Activated CD4-positive, alpha-beta T cell treated with anti-CD3 and anti-CD28 coated beads, Interleukin-2, amount 50 U/mL, for 1 hour (primary cell): ENCODE measurements at places on chromosomes 7 and 10.

GRCh38 chr10:26950934-26951333, 90.2 kb upstream of the ABI1 start:
- DNase-seq = no peak

DNA sequence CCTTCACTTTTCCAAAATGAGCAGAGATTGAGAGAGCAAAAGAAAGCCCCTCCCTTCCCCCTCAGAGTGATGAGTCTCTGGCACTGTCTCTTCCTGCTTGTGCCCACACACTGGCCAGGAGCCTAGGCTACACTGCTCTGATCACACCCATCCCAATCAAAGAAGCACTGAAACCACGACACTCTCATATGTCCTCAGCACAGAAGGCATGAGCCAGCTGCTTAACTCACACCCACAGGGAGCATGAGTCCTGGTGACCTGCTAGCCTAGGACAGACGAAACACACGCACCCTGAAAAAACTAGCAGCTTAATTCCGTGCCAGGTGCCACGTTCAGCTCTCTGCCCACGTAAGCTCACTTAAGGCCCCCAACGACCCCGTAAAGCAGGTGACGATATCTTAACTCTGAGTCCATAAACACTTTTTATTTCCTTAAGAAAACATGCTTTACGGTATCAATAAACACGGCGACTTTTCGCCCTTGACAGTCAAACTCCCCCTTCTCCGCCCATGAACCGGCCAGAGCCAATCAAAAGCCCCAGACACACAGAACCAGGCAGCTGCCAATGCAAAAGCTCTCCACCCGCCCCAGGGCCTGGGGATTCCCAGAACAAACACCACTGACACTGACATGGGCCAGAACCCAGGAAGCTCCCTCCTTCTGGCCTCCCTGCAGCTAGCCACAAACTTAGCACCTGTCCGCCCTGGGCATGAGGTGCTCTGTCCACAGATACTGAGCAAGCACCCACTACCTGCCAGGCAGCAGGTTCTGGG, 69.0 kb downstream of the TNRC18 start:
- no peak for DNase-seq

GRCh38 chr7:104296266-104296665, 32.1 kb upstream of the LHFPL3 start:
- DNase-seq = no peak

DNA sequence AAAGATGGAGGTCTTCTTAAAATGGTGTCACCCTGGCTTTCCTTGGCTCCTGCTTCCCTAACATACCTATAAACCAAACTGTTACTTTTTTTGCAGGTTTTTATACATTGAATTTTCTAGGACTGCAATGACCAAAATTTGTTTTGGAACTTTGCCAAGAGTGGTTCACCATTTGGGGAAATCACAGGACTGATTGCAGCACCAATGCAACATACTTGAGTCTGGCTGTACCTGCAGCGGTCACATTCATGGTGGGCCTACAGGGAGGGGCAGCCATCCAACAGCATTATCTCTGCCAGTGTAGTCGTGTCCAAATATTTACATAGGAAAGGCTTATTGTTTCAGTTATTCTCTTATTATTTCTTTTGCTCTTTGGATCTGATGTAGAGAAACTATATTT, 69.0 kb downstream of the HACD1 start:
- no peak for DNase-seq

- DNase-seq = no peak
These were observed 53.4 kb upstream of the FHIP2A start for GRCh38 chr10:114767986-114768821.

- DNase-seq = no peak
These were observed 78.8 kb downstream of the CNNM2 start for GRCh38 chr10:102996876-102997275.

DNA sequence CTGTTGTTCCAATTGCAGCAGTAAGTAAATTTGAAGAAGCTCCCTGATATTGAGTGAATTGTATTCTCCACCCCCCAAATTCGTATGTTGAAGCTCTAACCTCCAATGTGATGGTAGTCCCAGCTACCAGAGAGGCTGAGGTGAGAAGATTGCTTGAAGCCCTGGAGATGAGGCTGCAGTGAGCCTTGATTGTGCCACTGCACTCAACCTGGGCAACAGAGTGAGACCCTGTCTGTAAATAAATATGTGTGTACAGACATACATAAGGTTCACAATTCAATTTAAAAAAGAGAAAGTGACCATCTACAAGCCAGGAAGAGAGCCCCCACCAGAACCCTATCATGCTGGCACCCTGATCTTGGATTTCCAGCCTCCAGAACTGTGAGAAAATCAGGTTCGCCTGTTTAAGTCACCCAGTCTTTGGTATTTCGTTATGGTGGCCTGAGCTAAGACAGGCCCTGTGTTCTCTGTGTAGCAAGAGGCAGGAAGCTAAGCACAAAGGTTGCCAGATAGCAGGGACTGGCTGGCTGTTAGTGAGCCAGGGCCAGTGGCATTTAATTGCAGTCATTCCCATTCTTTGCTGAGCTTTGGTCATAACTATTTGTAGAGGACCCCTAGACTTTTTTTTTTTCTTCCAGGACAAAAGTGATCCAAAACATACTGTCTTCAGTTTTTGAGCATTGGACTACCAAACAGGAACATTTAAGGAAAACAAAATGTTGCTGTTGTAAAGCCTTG, 45.6 kb downstream of the AUTS2 start:
- DNase-seq = no peak

DNA sequence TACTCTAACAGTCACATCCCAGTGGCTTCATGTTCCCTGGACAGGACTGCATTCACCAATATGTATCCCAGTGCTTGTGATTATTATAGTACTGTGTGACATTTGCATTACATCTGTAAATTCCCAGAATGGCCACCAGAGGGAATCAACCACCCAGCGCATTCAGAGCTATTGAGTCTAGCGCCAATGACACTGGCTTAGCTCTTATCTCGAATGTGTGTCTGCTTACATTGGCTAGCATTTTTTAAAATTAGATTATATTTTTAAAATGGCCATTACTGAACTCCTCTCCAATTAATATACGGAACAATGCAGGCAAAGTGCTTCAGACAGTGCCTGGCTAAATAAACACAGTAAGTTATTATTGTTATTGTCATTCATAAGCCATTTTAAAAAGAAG, 36.3 kb downstream of the TRIL start:
- DNase-seq = peak; percentile 11

DNA sequence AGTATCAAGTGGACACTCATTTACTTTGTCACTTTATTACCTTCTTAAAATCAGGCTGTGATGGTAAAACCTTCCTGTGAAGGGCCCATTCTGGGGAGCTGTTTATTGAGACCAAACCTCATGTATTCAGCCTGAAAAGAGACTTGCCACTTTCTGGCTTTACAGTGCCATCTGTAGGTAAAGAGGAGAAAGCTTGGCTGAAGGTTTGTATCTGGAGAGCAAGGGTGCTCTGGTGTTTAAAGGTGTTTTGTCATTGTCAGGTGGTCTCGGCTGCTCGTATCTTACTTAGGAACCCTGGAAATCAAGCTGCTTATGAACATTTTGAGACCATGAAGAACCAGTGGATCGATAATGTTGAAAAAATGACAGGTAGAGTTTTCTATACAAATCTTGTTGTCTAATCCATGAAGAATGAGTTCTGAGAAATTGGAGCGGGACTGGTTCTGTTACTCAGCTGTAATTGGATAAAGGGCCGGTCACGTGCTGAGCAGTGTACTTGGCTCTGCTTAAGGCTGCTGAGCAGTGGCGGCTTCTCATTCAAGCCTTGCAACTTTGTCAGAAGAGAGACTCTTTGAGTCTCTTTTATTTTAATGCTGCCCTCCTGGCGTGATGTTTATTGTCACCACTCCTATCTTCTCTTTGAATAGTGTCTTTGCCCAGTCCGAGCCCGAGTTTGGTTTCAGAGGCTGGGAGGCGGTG, 46.9 kb downstream of the AP3M1 start:
- no peak for DNase-seq

DNA sequence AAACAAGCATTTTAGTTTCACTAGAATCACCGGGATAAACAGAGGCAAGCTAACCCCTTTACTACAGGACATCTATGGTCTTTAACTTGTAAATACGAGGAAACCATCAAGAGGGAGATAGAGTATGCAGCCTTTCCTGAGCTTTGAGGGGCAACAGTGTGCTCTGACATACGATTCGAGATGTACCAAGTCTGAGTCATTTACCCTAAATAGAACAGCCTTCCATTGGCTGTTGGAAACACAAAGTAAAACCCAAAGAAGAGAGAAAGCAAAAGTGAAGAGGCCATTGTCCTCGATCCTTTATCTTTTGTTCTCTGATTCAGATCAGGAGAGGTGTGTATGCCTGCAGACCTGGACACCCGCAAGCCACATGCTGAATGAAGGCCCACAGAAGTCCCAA, 289.5 kb downstream of the KCNMA1 start:
- no peak for DNase-seq

GRCh38 chr7:19403691-19404090, 258.5 kb upstream of the FERD3L start:
- DNase-seq = no peak

DNA sequence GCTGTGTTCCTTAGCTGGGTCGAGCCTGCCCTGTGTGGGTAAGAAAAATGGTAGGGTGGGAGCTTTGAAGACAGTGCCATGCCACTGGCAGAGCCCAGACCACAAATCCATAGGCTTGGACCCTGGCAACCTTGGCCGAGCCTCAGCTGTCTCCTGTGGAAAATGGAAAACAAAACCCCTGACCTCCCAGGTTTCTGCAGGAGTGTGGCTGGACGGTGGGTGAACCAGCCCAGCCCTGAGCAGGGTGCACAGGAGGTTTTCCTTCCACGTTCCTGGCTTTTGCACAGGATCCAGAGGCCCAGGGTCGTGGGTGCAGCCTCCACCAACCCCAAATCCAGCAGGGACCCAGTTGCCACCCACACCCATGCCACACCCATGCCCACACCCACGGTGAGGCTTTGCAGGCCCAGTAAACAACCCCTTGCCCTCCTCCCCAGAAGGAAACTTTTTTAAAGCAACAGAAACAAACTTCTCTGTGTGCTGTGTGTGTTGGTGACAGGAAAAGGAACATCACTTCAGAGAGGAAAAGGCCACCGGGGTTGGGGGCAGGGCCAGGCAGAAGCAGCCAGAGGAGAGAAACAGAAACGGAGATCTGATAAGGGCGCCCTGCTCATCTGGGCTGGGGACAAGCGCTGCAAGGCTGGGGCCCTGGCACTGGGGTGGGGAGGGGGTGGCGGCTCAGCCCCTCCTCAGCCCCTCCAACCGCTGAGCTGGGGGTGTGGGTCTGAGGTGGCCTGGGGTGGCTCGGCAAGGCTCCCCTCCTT, 20.7 kb upstream of the ZMIZ1 start:
- peak; percentile 49 for DNase-seq

- peak; percentile 24 for DNase-seq
These were observed 1.3 kb downstream of the GUSB start for GRCh38 chr7:65980478-65981250.

- DNase-seq = no peak
These were observed 4.3 kb upstream of the PARP12 start for GRCh38 chr7:140067052-140067451.

DNA sequence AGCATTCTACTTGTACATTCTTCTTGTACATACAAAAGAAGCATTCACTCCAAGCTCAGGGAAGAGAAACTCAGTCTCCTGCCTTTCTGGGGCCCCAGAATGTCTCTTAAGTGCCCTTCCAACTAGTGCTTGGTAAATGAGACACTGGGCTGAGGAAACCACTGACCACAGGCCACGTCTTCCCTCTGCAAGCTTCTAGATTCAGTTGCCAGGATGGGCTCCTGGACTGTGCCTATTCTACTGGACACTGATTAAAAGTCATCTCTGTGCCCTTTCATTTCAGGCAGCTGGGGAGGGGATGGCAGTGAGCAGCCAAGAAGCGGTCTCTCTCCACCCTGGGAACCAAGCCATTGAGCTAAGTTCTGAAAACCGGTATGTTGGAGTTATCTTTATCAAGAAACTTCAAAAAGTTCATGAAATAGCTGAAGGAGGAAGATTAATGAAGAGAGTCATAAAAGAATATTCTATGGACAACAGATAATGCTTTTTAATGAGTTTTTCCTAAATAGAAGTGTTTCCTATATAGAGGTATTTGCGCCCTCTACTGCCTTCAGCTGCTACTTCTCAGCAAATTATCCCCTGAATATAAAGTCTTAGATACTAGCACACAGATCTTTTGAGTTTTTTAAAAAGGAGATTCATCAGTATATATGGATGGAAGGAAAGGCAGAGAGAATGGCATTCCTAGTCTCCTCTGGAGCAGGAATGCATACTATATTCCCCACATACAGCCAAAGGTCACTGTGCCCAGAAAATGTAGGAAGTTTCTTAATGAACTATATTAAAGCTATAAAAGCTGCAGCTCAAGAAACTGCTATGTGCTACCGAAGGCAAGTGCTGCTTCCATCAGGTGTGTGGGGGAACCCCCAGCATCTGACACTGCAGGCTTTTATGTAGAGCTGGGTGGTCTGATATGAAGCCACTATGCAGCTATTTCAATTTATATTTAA, 8.4 kb upstream of the IFIT1B start:
- peak; percentile 2 for DNase-seq

- DNase-seq = no peak
These were observed 44.4 kb downstream of the SCD start for GRCh38 chr10:100391163-100392002.

DNA sequence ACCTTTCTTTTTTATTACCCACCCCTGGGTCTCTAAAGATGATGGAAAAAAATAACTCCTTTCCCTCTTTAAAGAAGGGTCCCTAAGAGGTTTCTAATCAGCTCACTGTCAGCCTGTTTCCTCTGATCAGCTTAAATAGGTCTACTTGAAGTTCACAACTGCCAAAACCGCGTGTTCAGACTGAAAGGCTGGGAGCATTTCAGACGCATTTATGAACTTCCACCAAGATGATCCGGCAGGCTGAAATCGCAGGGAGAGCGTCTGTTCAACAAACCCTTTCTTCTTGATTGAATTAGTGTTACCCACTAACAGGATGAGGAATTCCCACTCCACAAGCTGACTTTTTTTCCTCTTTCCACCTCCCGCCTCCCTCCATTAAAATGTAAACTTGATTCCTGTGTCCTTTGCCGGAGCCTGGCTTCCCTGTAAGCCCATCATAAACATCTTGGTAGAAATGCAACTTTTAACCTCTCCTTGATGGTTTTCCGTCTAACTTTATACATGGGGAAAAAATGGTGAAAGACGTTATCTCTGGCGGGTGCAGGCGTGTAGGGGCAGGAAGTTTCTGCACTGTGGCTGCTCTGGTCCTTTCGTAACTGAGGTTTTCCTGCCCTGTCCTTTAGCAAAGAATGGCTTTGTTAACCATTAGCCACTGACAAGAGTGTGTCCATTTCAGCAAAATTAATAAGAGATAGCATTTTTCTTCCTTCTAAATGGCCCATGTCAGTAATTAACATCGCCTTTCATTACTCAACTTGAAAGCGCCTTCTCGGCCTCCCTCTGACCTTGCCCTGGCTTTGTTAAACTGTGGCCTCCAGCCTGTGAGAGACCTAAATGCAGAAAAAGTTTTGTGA, 130.7 kb downstream of the BAMBI start:
- no peak for DNase-seq

- no peak for DNase-seq
These were observed 95.2 kb downstream of the PLCE1 start for GRCh38 chr10:94088926-94089381.
